GM20000 (cell line): ENCODE measurements at places on chromosomes 13 and 19.

DNA sequence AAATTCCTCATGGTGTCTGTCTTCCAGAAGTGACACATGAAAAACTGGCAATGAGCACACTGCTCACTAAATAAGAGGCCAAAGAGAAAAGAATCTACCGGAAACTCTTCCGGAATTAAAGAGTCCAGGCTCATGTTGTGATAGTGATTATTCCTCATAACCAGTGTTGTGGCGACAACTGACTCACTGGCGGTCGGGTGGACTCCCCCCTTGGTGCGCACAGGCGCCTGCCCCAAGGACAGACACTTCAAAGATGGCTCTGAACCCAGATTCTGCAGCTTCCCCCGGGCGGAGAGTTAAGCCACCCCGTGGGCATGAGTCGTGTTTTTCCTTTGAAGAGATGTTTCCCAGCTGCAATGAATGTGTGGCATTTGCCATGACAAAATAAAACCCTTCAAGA is 10.3 kb downstream of the IL17D start:
- DNase-seq = no peak

DNA sequence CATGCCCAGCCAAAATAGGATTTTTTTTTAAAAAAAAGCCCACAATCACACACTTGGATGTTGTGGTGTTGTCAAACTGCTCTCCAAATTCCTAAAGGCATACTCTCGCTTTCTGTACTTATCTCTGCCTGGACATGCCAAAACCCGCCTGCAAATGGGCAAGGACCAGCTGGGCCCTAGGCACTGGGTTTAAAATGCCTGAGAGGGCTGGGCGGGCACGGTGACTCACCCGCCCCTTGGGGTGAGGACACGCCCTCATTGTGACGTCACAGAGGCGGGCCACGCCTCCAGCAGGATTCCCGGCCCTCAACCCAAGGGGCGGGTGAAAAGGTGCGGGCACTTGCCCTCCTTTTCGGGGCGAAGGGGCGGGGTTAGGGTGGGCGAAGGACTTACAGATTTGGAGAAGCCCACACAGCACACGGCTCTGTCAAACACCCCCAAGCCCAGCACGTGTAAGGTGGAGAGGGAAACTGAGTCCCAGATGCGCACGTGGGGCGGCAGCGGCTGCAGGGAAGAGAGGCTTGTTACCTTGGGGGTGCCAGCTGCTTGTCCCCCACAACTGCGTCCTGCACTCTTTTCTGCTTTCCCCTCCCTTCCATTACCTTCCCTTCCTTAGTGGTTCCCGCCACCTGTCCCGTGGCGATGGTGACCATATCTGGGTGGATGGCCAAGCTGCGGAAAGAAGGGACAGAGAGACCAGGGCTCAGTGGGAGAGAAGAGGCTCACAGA is 6.6 kb downstream of the EML2 start:
- DNase-seq = no peak

DNA sequence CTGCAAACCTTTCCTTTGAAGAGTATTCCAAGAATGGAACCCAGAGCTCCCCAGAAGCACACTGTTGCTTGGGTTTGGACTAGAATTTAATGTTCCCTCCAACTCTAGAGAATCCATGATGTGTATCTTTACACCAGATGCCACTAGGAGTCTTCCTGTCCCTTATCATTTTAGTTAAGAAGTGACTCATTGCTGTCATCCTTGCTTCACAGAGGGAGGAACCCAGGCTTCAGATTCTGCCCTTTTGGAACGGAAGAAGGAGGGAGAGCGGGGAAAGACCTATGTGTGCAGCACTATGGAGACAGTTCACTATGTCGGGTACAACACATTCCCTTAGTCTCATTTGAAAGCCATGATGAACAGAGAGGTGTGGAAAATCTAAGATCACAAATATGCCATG is 2.1 kb upstream of the ATP12A start:
- DNase-seq = no peak

DNA sequence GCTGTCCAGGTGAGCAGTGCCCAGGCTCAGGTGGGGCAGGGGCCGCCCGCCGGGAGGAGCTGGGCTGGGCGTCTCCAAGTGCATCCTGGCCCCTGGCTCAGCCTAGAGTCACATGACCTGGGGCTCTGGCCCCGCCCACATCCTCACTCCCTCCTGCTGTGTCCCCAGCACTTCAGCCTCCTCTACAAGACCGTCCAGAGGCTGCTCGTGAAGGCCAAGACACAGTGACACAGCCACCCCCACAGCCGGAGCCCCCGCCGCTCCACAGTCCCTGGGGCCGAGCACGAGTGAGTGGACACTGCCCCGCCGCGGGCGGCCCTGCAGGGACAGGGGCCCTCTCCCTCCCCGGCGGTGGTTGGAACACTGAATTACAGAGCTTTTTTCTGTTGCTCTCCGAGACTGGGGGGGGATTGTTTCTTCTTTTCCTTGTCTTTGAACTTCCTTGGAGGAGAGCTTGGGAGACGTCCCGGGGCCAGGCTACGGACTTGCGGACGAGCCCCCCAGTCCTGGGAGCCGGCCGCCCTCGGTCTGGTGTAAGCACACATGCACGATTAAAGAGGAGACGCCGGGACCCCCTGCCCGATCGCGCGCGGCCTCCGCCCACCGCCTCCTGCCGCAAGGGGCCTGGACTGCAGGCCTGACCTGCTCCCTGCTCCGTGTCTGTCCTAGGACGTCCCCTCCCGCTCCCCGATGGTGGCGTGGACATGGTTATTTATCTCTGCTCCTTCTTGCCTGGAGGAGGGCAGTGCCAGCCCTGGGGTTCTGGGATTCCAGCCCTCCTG is 16.8 kb upstream of the CELF5 start:
- DNase-seq = no peak

- DNase-seq = no peak
Observed at GRCh38 chr13:102203718-102204117, 198.1 kb downstream of the FGF14 start.
